ENCODE measurements at places on chromosomes 2 and 18.

GRCh38 chr18:46677611-46678010 is 20.6 kb upstream of the LOXHD1 start:
- no peak for DNase-seq

- no peak for DNase-seq
Observed at GRCh38 chr18:48994044-48994651, 43.4 kb upstream of the SMAD7 start.

- no peak for DNase-seq
Observed at GRCh38 chr2:207437524-207438143, 92.1 kb upstream of the CREB1 start.

DNA sequence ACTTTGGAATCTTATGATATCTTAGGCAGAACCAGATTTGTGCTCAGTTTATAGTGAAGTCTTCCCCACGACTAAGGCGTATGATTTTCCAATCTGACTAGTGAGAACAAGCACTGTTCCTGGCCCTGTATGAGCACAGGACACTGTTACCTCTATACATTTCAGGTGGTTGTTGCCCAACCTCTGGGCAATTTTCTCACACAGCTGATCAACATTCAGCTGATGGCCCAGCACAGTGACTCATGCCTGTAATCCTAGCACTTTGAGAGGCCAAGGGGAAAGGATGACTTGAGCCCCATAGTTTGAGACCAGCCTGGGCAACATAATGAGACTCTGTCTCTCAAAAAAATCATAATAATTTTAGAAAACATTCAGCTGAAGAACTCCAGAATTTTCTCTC is 119.5 kb downstream of the ASXL3 start:
- no peak for DNase-seq

DNA sequence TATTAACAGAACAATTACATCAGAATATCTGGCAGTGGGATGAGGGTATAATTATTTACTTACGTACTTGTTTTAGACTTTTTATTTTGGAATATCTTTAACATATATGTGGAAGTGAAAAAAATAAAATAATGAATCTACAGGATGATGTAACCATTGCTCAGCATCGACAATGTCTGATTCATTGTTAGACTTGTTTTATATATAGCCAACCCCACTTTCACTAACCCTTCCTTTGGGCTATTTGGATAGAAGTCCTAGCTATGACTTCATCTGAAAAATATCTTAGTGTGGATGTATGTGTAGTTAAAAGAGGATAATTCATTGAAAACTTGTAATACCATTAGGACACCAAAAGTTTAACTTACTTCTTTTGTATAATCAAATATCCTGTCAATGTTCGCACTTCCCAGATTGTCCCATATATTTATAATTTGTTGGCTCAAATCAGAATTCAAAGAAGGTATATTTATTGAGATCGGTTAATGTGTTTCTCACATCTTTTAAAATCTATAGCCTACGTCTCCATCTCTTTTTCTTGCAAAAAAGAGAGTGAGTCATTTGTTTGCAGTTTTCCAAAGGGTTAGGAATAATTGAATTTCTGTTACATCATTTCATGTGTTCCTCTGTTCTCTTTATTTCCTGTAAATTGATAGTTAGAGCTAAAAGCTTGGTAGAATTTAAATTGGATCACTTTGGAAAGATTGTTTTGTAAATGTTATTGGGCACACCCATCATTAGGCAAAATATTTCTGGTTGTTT is 506.1 kb upstream of the FAM98A start:
- no peak for DNase-seq

GRCh38 chr18:75183973-75184493 is 24.9 kb downstream of the PTGR3 start:
- no peak for DNase-seq

DNA sequence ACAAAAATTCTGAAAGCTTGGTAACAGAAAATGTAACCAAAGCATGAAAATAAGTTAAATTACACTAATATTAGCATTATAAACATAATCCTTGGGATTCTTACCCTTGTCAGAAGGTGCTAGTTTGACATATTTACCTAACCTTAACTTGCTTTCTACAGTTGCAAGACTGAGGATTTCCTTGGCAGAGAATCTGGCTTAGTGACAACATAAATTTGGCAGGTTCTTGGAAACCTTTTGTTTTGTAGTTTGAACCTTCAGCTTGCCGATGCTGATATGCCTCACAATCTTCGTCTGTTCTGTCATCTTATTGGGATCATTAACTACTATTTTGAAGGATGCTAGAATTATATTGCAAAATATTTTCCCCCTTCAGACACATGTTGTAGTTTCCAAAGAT is 3.4 kb downstream of the XIRP2 start:
- no peak for DNase-seq

- no peak for DNase-seq
Observed at GRCh38 chr2:238726670-238727584, 121.0 kb upstream of the TWIST2 start.

- no peak for DNase-seq
Observed at GRCh38 chr2:61920548-61920947, 15.1 kb downstream of the COMMD1 start.

GRCh38 chr2:235745597-235745996 is 251.8 kb downstream of the AGAP1 start:
- DNase-seq, result no peak

DNA sequence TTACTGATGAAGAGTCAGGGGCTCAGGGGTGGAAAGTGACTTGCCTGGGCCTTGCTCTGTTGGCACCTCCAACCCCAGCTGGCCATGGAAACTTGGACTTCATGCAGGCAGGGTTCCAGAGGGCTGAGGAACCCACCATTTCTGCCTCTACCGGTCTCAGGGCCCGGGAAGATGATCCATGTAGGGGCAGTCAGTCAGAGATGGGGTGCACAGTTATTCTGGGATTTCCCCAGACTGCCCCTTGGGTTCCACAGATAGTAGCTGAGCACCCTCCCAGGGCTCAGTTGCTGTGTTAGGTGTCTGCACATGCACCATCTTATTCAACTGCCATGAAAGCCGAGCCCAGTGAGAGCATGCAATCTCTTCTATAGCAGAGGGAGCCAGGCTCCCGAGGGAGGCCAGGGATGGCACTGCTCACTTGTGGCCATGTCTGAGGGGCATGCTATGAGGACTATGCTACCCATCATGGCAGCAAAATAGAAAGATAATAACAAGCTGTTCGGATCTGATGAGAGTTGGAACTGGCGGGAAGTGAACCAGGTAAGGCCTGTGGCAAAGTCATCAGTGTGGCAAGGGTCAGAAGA is 37.3 kb downstream of the RHOB start:
- no peak for DNase-seq

DNA sequence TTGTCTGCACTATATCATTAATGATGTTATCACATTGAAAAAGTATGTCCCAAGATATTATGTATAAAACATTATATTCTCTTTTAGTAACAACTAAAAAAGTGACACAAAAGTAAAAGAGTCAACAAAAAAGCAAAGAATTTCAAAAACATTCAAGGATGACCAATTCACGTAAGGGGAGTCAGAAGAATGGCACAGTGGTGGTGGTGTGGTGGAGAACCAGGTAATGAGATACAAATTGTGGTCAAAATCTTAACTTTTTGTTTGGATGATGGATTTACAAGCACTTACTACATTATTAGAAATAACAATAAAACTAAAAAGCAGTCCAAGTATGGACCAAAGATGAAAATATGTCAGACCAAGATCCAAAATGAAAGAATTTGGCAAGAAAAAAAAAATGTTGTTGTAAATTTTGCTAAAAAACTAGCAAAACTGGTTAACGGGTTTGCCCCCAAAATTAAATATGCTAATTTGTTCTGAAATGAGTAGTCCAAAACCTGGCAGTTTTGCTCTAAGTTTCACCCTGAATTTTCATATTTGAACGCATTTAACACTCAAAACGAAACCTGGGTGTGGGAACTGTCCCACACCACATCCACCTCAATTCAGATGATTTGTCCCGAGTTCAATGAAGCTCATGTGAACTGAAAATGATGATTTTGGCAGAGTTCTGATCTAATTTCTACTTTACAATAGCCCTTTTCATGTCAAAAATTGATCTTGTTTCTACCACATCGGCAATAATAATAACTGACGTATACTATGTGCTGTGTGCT is 135.8 kb downstream of the IKZF2 start:
- no peak for DNase-seq

- no peak for DNase-seq
Observed at GRCh38 chr2:98483257-98483861, 38.7 kb downstream of the INPP4A start.

- DNase-seq, result no peak
Observed at GRCh38 chr2:84894758-84895520, 10.5 kb upstream of the TMSB10 start.

GRCh38 chr18:50073319-50073718 is 121.6 kb downstream of the MYO5B start:
- DNase-seq, result no peak

GRCh38 chr2:147040298-147041120 is 804.3 kb upstream of the ACVR2A start:
- DNase-seq, result no peak

DNA sequence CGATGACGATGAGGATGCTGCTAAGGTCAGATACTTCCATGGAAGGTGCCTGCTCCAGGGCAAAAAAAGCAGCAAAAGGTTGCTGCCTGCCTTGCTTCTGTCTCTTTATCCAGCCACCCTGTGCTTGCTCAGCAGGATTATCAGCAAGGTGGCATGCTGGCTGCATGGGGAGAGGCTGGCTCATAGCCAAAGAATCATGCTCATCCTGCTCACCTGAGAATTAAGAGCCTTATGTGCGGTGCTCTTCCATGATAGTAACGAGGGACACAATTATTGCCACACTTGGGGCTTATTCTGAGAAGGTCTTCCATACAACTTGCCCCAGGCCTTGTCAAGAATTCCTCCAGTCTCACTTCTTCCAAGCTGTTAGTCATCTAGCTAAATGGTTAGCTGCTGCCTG is 60.4 kb upstream of the SEC11C start:
- no peak for DNase-seq

- no peak for DNase-seq
Observed at GRCh38 chr18:39259736-39260135, 1694.1 kb upstream of the CELF4 start.

- no peak for DNase-seq
Observed at GRCh38 chr2:72757177-72757775, 68.6 kb downstream of the EXOC6B start.

DNA sequence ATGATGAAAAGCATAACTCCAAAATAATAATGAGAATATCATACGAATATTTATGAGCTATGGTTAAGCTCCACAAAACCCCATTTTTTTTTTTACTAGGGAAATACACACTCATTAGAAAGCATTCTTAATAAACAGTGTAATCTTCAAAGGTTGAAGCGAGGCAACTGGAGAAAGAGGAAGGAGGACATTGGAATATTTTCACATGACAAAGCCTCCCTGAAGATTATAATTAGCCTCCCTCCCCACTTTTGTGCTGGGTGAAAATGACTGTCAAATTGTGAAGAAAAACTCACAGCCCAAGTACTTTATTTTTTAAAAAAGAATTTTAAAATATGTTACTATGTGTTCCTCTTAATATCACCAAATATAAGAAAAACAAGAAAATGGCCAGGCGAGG is 64.1 kb upstream of the NFU1 start:
- no peak for DNase-seq

GRCh38 chr2:69242651-69243051 is 144.4 kb downstream of the GFPT1 start:
- DNase-seq, result no peak

DNA sequence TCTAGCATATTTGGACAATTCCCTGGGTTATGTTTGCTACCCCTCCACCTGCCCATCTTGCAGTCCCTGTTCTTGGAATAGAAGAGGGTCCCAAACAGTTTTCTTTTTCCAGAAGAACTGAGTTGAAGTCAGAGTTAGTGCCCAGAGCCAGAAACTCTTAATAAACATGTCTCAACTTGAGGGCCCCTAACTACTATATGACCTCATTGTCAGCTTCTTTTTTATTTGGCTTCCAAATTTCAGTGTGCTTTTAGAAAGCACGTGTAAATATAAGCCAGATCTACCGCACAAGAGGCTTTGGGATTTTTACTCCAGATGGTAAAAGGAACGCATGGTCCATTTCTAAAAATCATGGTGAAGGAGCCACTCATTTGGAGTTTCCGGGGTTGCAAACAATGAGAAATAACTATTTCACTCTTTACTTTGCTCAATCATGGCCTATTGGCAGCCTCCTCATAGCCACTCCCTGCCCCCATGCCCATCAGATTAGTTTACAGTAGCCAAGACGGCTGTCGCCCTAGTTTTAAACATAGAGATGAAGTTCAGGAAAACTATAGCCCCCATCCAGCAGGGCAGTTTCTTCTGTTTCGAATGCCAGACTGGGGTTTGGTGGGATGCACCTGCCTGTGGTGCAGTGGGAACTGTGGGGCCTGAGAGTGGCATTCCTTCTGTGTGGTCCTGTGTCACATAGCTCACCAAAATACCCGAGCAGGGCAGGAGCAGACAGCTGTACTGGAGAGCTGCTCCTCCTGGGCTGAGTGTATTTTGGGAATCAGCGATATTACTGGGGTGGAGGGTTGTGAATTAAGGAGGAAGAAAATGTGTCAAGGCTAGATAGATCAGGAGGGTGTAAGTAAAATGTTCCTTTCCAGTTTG is 1.7 kb downstream of the MAPRE3 start:
- no peak for DNase-seq

- no peak for DNase-seq
Observed at GRCh38 chr2:190809139-190809764, 71.4 kb upstream of the GLS start.

DNA sequence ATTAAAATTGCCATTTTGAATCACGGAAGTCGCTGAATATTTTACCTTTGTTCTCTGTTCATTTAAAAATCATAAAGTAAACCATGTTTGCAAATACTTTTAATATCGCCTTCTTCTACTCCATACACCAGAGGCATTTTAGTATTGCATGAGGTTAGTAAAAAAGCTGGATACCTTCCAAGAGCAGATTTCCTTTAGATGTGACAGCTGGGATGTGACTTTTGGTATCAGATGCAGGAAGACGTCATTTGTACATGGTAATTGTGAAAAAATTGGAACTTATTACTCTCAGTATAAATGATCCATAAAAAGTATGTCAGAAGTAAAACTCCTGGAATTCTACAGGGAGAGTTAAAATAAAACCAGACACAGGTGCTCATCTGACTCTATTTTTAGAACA is 89.5 kb downstream of the SLC4A10 start:
- DNase-seq, result no peak

GRCh38 chr2:181165199-181165868 is 184.9 kb downstream of the UBE2E3 start:
- DNase-seq, result no peak

GRCh38 chr18:12637393-12637792 is 20.5 kb downstream of the SPIRE1 start:
- no peak for DNase-seq

GRCh38 chr2:20072436-20073158 is 21.2 kb upstream of the LAPTM4A start:
- no peak for DNase-seq

DNA sequence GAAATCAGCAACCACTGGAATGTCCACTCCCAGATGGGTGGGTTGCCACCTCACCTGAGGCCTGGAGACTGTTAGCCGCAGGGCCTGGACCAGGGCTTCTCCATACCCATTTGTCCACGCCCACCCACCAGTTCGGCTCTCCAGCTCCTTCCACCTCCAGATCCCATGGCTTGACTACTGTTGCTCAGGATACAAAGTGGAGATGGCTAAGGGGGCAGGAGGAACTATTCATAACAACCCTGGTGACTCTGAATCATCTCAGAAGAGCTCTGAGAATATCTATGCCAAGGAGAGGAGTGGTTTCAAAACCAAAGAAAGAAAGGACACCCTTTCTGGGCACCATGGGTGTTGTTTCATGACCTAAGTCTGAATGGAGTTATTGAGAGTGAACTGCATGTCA is 145.8 kb downstream of the LAMA3 start:
- no peak for DNase-seq

- no peak for DNase-seq
Observed at GRCh38 chr18:59898093-59898492, 1.7 kb upstream of the PMAIP1 start.

- no peak for DNase-seq
Observed at GRCh38 chr2:97677480-97677879, 8.0 kb downstream of the C2orf92 start.
